Cerebellar nuclear complex (tissue), 1 donor: ENCODE measurements at places on chromosomes 16 and 17.

DNA sequence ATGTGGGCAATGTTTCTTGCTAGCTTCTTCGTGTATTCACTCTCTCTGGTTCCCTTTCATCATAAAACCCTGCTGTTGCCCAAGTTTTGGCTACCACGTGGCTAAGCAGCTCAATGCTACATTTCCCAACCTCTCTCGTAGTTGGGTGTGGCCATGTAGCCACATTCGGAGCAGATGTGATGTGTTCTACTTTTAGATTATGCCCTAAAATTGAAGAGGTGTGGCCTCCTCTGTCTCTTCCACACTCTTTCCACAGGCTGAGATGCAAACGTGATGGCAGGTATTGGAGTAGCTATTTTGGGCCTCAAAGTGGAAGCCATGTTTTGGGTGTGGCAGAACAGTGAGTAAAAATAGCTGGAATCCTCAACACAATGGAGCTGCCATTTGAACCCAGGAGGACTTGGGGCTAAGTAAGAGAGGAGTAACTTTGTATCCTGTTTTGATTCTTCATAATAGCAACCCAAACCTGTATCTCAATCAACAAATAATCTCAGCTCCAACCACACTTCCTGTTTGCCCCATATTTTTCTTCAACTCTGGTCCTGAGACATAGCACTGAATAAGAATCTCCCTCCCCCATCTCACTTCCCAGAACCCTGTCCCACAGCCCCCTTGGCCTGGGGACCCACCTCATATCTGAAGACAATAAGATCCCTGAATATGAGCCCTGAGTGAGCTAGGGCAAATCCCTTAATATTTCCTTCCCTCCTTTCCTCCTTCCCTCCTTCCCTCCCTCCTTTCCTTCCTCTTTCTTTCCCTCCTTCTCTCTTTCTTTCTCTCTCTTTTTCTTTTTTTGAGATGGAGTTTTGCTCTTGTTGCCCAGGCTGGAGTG lies 4.0 kb downstream of the NUPR1 start:
- DNase-seq, result no peak

GRCh38 chr17:9669551-9670008 lies 24.3 kb downstream of the USP43 start:
- no peak for DNase-seq

GRCh38 chr16:79253100-79253631 lies 347.4 kb downstream of the MAF start:
- no peak for DNase-seq

DNA sequence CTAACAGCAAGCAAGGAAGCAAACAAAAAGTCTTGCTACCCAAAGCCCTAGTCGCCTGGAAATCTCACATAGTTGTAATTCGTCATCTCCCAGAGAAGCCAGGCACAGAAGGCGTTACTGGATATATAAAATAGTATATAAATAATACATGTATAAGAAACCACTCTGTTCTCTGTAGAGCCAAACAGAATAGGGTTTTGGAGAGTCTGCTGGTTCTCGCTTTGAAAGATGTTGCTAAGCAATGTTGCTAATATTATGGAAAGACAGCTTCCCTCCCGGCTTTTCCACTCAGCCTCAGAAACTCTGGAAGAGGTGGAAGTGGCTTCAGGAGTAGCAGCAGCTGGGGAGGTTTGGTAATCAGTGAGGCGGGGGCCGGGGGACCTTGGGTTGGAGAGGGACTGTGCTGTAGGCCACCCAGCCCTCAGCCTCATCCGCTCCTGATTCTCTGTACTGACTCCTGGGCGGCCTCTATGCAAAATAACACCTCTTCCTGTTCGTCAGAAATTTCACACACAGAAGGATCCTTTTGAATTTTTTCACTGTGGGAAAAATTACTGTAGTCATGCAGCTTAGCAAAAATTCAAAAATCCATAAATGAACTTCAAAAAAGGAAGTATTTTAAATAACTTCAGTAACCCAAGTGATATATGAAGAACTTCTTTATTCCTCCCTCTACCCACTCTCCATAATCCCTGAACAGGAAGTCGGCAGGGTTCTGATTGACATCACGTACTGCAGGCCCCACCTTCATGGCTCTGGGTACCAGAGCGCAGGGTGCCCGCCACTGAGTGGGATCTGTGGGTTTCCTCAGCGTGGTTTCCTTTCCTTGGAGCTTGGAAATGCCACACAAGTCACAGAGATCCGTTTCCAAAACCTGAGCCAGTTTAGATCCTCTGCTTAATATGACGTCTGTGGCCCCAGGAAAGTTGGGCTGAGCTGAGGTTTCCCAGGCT lies 51.4 kb downstream of the RAP1GAP2 start:
- no peak for DNase-seq

DNA sequence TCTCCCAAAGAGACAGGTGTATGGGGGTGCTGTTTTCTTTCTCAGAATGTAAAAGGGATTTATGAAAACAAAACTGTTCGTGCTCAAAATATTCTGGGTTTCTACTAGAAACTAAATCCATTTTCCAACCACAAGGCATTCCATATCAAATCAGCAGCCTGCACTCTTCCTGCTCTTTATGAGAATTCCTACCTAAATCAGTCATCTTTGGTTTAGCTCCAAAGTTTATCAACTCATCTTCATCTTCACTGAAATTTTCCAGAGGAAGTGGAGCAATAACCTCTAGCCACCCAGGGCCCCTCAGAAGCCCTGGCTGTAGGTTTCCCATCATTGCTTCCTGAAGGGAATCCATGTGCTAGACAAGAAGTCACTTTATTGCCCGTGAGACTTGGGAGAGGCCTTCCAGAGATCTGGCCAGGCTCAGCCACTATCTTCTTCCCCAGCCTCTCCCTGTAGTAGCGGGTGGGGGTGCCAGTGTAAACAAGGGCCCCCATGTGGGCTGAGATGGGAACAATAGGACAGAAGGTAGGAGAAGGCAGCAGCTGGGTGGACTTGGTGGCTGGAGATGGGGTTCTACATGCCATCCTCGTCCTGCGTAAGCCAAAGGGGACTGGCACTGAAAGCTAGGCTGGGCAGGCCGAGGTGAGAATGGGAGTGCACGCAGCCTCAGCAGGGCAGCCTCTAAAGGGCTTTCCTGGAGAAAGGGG lies 22.0 kb upstream of the ALDH3A1 start:
- DNase-seq, result no peak

GRCh38 chr16:84684592-84684965 lies 15.2 kb upstream of the USP10 start:
- DNase-seq, result no peak

GRCh38 chr17:49130891-49131290 lies 1.7 kb upstream of the B4GALNT2 start:
- no peak for DNase-seq

GRCh38 chr17:50908860-50909764 lies 43.0 kb upstream of the TOB1 start:
- no peak for DNase-seq

GRCh38 chr17:16988749-16989229 lies 16.9 kb upstream of the TNFRSF13B start:
- no peak for DNase-seq

GRCh38 chr16:52546291-52547003 lies 496 bp downstream of the TOX3 start:
- no peak for DNase-seq

DNA sequence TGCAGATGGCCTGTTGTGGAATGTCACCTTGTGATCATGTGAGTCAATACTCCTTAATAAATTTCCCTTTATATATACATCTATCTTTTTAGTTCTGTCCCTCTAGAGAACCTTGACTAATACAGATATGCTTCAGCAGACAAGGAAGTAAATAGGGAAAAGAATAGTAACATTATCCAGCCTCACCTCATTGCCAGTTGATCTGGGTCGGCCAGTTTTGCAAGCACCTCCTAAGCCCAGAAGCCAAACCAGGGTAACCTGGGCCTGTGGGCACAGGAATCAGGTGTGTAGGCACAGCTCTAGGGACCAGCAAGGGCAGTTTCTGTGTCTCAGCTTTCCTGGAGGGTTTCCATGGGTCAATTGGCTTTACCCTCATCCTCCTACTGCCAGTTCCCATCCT lies 11.9 kb upstream of the CCL17 start:
- DNase-seq, result no peak

DNA sequence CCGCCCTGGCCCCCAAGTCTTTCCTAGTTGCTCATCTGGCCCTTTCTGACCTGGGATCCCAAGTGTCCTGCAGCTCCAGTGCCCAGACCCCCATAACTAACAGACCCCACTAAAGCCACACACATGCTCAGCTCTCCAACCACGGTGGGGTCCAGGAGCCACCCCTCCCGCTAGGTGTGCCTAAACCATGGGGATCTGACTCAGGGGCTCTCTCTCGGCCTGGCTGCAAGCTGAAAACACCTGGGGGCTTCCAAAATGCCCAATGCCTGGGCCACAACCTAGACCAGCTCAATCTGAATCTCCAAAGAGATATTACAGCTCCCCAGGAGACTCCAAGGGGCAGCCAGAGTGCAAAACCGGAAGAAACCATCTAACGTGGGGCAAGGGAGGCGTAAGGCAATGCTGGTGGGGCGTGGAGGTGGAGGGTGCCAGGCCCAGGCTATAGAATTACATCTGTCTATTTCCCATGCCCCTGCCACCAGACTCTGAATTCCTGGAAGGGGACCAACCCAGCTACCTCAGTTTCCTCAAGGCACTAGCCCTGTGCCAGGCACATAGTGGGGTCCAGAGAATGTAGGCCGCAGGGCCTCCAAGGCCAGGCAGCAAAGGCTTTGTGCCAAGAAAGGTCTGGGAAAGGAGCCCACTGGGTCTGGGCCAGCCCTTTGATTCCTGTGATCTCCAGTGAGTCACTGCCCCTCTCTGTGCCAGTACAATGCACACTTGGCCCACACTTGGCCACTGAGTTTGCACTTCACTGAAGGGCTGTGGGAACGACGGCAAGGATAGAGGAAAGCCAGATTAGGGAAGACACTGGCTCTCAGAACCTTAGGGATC lies 3.3 kb downstream of the CD2BP2 start:
- no peak for DNase-seq

DNA sequence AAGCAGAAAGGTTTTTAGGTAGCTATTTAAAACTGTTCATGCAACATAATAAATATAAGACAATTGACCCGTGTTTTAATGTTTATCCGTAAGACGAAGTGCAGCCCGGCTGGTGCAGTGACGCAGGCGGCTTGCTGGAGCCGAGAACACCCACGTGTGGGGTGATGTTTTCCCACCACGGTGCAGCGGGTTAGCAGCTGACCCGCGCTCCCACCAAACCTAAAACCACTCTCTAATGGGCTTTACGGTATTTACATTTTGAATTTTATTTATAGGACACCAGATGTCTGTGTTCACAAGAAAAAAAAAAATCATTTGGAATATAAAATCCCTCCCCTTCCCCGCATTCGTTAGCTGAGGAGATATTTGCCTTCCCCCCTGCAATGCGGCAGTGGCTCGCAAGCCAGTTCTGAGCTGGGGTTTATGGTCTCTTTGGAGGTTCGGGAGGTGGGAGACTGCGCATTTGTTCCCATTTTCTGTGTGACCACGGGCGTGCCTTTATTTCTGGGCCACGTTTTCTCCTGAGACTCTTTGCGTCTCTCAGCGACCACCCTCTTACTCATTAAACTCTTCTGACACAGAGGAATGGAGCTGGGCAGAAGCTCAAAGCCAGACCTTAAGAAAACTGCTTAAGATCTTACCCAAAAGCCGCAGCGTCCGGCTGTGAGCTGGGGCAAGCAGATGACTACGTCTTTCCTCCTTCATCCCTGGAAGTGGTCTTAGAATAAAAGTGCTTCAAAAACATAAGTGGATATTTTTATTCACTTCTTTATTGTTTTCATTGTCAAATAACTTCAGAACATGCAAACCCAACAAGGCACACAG lies 301.1 kb downstream of the IRF8 start:
- no peak for DNase-seq

- no peak for DNase-seq
Observed at GRCh38 chr16:84973236-84973635, 38.1 kb downstream of the ZDHHC7 start.

- DNase-seq, result no peak
Observed at GRCh38 chr16:79156761-79157160, 443.8 kb downstream of the MAF start.

DNA sequence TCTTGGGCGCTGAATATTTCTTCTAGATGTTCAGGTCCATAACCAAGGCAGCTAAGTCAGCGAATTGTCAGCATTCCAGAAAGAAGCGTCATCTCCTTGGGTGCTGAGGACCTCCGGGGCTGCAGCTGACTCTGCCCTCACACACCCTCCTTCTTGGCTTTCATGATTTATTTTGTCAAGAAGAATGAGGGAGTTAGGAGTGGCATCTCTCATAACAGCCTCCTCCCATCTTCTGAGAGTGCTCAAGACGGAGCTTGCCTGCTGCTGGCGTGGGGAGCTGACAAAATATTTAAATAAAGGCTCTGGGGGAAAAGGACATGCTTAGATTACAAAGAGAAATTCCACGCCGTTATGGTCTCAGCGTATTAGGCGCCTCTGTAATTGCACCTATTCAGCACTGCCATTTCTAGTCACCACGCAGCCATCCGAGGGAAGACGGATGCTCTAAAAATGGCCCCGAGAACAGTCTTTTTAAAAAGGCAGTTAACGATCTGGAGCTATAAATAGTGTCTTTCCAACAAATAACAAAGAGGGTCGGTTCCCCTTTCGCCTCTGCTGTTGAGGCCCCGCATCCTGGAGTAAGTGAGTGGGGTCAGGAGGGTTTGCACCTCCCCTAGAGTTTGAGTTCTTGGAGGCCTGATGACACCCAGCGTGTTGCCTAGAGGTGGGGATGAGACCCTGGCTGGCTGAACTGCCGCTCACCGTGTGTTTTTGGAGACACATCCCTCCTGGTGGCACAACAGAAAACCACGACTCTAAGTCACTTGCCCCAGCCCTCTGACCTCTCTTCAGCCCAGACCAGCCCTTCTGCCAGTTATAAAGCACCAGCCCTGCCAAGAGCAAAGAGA lies 187.0 kb downstream of the CCDC182 start:
- DNase-seq, result no peak

- DNase-seq, result no peak
Observed at GRCh38 chr16:59432896-59433295, 698.8 kb upstream of the GOT2 start.

GRCh38 chr17:79696610-79696982 lies 34.1 kb upstream of the ENPP7 start:
- DNase-seq, result no peak

- DNase-seq, result peak; percentile 58
Observed at GRCh38 chr17:77423589-77424451, 283.1 kb downstream of the SEC14L1 start.

DNA sequence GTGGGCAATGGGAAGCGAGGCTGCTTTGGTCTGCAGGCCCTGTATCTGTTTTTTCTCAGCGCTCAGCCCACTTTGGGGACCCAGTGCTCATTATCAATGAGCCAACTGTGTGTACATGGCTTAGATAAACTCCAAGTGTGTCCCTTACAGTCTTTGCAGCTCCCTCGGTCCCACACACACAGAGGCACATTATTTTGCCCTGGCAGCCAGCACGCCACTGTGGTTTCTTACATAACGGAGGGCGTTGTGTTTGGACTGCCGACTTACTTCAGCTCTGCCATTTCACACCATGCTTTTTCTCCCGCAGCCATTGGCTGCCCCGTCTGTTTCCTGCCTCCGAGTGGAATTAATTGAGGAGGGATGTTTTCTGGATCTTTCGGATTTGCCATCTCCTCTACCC lies 56.5 kb upstream of the CLEC18A start:
- DNase-seq, result no peak

- no peak for DNase-seq
Observed at GRCh38 chr16:1991588-1991947, 1.8 kb downstream of the SYNGR3 start.
